ENCODE measurements at places on chromosomes 5 and 9. TPM values are rescaled to one million over a fixed set of nuclear protein-coding genes. Genes with fewer than 3 reads are reported as not detected.

GRCh38 chr5:144191998-144192397 is 21.3 kb downstream of the KCTD16 start:
- no peak for DNase-seq

GRCh38 chr9:20217596-20217995 is 404.7 kb downstream of the MLLT3 start:
- no peak for DNase-seq

- DNase-seq, result no peak
These were observed 80.2 kb downstream of the DOCK2 start for GRCh38 chr5:169717288-169717687.

DNA sequence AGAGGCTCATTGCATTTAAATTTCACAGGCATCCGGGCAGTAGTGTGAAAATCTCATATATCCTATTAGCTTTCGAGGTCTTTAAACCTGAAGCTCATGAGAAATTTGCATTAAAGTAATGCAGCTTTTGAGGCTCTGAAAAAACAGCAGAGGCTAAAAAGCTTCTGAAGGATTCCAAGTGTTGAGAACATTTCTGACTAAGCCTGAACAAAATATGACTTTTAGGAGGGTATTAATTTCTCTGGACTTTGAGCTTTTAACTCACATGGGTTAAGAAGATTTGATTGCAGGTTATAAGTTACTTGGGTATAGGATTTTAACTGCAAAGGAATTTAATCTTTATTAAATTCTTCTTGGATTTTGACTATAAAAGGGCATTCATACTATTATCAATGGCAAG is 743.9 kb downstream of the TLE1 start:
- no peak for DNase-seq

Gene ARSI
- total RNA-seq, result 1.3 TPM

Gene CACFD1
- 11.7 TPM for total RNA-seq

- DNase-seq, result no peak
These were observed 42.3 kb upstream of the MUSK start for GRCh38 chr9:110626101-110626829.

- no peak for DNase-seq
These were observed 15.9 kb upstream of the CDKN2AIPNL start for GRCh38 chr5:134427540-134428041.

Gene NKD2
- 2.7 TPM for total RNA-seq

Gene AJM1
- total RNA-seq, result 4.7 TPM

Data from posterior vena cava (tissue), 2 donors.